Fibroblast of skin of right quadriceps (primary cell): ENCODE measurements at places on chromosomes 13 and 19.

DNA sequence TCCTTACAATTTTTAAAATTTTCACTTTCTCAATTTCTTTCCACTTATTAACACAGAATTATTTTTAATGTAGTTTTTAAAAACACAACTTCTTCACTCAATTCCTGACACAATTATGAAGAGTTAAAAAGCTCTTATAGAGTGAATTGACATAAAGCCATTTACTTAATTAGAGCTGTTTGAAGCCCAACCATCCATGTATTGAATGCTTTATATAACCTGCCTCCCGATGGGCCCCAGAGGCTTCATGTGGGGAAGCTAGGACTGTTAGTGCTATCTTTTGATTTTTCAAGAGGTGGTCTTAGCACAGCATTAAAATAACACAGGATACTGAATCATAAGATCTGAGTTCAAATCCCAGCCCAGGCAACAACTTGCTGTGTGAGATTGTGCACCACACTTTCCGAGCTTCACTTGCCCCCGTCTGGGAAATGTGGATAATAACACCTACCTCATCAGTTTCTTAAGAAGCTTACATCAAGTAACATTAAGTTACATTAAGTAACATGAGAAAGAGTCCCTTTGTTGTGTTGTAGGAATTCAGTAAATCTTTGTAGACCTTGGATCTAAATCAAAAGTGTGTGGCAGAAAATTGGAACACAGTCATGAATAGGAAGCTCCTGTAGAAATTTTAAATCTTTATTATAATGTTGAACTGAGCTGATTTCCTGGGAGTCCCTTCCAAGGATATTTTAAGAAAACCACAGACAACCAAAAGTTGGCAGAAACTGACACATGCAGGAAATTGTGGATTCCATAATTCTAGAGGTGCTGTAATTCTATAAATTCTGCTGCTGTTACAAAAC, 5.5 kb upstream of the ENOX1 start:
- DNase-seq = peak; percentile 92

DNA sequence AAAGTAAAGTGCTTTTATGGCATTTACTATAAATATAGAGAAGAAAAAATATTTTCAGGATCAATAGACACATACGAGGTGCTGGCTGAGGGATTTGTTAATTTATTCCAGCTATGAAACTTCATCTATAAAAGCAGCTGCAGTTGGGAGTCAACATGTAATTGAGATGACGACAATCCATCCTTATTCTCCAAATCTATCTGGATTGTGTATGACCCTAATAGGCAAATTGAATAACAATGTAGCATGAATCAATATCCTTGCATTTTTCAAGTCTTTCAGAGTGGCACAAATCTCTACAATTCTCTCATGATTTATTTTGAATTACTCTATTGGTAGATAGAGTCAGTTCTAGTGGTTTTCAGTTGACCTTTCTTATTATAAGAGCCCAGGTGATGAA, 1296.5 kb upstream of the SPRY2 start:
- no peak for DNase-seq

GRCh38 chr13:98189841-98190505, 12.9 kb upstream of the RNF113B start:
- DNase-seq = no peak

GRCh38 chr13:72383646-72384045, 343.8 kb downstream of the MZT1 start:
- DNase-seq = no peak

DNA sequence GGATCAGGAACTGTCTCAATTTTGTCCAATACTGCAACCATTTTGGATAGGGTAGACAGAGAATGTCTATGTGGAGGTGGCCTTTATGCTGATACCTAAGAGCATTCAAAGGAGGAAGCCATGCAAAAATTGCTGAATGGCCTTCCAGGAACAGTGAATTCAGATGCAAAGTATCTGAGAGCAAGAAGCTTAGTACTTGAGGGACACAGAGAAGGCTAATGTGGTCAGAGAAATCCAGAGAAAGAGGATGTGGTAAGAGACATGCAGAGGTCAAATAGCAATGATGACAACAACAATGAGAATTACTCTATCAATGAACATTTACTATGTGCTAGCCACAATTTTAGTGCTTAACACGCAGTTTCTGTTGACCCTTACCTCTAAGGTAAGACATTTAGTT, 785.6 kb upstream of the KLHL1 start:
- no peak for DNase-seq
